ENCODE measurements at places on chromosomes 1 and 21.

DNA sequence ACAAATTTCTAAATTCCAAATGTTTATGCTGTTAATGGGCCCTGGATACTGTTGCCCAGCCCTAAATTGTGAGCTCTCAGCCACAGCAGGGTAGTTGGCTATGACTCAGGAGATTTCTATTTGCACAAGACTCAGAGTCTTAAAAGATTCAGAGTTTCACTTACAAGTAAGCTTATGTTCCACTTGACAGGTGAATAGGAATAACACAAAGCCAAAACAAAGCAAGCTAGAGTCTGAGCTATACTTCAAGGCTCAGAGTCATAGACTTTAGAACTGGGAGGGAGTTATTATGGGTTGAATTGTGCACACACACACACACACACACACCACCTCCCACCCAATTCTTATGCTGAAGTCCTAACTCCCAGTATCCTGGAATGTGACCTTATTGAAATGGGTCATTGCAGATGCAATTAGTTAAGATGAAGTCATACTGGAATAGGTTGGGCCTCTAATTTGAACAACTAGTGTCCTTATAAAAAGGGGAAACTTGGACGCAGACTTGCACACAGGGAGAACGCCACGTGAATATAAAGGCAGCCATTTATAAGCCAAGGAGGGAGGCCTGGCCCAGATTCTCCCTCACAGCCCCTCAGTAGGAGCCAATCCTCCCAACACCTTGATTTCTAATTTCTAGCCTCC, 30.2 kb downstream of the PRDX6 start:
- peak; percentile 99 for DNase-seq

GRCh38 chr1:110200190-110200589, 9.9 kb upstream of the KCNC4 start:
- no peak for DNase-seq

DNA sequence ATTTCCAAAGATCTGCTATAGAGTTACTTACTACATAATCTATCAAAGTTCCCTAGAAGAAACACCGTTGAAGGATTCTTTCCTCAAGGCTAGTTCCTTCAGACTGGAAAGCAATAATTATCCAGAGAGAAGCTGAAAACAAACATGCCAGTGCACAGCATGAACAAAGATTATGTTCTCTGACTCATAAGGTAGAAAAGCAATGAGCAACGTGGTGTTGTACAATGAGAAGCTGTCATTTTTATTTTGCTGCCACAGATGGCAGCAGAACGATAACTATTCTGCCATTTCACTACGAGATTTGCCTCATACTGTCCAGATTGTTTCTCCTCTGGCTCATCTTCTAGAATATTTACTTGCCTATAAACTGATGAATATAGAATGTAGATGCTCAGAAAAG, 10.7 kb downstream of the EXTL2 start:
- DNase-seq: peak; percentile 22

GRCh38 chr21:29312981-29313380, 14.3 kb downstream of the BACH1 start:
- DNase-seq: no peak

DNA sequence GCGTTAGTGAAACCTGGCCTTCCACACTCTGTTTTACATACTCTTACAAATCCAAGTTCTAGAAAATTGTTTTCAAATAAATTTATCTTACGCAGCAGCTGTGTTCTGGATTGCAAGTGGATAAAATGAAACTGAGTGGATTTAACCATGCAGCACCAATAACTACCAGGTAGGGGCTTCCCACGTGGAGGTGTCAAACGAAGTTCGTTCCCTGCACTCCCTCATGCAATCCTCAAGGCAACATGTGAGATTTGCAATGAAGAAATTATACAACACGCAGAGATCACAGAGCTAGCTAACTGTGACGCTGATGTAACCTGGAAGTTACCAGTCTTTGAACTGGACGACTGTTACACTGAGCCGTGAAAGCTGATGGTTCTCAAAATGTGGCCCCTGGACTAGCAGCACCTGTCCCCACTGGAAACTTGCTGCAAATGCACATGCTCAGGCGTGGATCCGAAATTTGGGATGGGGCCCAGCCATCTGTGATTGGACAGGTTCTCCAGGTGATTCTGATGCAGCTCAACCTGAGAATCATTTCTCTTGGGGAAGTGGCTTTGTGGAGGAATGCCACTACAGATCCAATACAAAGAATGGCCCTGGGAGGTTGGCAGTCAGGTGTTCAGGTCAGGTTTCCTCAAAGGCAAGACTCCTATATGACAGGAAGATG, 36.3 kb downstream of the RSPH1 start:
- DNase-seq: no peak

DNA sequence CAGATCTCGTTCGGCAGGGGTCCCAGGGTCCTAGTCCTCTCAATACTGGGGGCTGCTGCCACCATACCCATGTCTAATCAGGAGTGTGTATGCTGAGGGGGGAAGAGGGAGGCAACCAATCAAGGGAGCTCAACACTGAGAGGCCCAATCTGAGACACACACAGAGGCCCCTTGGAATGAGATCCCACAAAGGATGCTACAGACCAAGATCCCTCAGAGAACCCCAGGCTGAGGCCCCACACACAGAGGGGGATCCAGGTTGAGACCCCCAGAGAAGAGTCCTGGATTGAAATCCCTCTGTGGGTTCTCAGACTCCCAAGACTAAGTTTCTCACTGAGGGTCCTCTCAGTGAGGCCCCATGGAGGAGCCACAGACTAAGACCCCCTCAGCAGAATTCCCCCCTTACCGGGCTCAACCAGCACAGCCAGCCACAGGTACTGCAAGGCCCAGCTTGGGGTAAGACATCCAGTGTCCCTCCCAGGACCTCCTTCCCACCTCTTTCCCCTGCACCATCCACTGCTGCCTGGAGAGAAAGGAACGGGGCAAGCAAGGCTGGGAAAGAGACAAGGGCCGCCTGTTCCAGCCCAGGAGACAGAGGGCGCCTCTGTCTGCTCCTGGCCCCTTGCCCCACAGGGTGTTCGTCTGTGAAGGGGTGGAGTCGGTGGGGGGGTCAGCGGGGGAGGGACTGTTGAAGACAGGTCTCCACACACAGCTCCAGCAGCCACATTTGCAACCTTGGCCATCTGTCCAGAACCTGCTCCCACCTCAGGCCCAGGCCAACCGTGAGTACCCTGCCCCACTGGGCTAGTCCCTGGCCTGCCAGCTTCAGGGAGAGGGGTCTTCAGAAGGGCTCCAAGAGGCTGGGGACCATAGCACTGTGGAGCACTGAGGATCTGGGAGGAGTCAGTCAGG, at the start of gene S100A1:
Gene S100A1 (plus strand): TSS at position 720 of the 912 bp plus-strand sequence. CDS start 2,088 bp downstream, outside the sequence.
- no peak for DNase-seq

- no peak for DNase-seq
Measured at GRCh38 chr1:167763525-167764220, 41.9 kb downstream of the MPZL1 start.

DNA sequence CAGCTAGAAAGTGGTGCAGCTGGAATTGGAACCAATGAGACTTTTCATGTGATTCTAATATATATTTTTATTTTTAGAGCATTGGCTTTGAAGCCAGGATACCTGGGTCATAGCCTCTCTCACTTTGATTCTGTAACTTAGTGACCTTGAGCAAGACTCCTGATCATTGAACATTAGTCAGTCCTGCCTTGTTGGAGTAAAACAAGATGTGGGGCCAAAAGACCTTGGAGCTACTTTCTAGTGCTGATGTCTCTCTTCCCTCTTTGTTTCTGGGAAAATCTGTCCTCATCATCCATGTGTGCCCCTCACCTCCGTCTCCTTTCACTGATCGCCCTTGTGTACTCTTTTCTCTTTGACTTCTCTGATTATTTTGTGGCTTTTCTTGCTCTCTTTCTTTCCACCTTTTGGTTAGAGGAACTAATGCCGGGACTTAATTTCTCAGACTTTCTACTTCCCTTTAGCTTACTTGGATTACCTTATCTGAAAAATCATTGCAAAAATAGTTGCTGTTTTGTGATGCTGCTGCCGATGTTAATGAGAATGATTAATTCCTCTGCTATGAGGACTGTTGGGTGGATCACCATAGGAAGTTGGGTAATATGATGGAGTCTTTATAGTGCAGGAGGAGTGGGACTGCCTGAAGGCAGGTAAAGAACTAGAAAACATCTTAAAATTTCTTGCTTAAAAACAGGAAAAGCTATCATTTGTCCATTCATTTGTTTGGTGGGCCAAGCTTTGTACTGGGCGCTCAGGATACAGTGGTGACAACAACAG, 72.0 kb downstream of the NOS1AP start:
- peak; percentile 35 for DNase-seq

DNA sequence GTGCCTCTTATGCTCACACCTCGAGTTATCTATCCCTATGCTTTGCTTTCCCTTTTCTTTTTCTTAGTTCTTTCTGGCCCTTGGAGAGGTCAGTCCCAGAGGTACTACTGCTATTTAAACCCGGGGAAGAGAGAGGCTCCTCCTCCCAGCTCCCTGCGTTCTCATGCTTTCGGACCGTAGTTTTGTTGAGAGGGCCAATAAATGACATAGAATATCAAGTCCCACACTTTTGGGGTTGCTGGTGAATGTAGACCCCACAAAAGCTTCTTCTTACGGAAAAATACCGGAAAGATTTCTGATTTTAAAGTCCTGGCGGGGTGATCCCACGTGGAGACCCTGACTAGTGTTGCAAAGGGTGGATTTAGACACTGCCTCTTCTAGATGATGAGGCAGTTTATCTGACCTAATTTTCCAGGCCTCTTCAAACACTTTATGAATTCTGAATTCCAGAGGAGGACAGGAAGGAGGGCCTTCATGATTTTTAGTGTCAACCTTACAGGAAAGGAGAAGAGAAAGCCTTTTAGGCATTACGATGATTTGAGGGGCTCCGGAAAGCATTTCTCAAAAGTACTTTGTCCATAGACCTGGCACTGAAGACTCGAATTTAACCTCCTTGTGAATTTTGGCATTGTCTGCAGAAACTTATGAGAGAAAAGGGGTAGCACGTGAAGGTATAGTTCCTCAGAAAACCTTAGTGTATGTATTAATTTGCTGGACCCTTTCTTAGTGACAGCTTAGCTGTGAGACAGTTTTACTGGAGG, 694 bp downstream of the TMEM167B start:
- DNase-seq: no peak

- DNase-seq: no peak
Measured at GRCh38 chr1:217642455-217642854, 11.3 kb downstream of the SPATA17 start.

- no peak for DNase-seq
Measured at GRCh38 chr1:16116625-16117024, 39.2 kb downstream of the EPHA2 start.

- DNase-seq: no peak
Measured at GRCh38 chr1:53740621-53741105, 1.7 kb upstream of the GLIS1 start.

DNA sequence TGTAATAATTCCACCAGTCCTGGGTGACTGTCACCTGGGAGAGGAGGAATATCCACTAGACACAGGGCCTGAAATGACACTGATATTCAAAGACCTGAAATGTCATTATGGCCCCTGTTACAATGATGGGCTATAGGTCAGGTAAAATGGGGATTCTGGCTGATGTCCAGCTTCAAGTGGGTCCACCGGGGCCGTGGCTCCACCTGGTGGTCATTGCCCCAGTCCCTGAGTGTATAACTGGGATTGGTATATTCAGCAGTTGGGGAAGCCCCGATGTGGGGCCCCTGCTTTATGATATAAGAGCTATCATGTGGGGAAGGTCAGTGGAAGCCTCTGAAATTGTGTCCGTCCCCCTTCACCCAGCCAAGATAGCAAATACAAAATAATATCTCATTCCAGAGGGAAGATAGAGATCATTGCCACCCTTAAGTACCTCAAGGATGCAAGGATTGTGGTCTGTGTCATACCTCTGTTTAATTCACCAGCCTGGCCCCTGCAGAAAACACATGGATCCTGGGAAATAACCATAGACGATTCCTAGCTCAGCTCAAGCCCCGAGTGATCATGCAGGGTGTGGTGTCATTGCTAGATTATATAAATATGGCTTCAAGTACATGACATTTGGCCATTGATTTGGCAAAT, 19.4 kb downstream of the PLEKHO1 start:
- DNase-seq: no peak

- no peak for DNase-seq
Measured at GRCh38 chr1:114118351-114118990, 35.2 kb downstream of the SYT6 start.

DNA sequence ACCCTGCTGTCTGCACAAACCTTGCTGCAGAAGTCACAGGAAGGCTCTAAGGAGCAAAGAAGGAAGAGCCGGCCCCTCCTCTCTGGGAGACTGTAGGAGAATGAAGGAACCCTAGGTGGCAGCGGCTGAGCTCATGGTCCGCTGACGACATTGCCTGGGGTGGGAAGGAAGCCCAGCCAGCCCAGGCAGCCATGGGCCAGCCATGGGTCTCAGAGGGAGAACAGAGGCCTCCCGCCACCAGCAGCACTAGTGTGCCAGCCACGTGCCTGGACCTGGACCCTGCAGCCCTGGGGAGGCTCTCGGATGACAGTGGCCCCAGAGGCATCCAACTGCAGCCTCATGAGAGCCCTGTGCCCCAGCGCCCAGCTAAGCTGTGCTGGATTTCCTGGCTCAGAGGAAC, 49.2 kb upstream of the POFUT2 start:
- DNase-seq: no peak

DNA sequence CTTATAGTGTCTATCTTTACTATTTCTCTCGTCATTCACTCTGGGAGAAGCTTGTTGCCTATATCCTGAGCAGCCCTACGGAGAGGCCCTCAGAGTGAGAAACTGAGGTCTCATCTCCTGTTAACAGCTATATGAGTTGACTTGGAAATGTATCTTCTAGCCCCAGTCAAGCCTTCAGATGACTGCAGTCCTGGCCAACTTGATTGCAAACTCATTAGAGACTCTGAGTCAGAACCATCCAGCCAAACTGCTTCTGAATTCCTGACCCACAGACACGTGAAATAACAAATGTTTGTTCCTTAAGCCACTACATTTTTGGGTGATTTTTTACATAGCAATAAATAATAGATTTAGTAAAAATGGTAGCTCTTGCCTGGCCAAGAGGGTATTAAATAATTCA, 3.9 kb upstream of the ZBED6 start:
- no peak for DNase-seq

DNA sequence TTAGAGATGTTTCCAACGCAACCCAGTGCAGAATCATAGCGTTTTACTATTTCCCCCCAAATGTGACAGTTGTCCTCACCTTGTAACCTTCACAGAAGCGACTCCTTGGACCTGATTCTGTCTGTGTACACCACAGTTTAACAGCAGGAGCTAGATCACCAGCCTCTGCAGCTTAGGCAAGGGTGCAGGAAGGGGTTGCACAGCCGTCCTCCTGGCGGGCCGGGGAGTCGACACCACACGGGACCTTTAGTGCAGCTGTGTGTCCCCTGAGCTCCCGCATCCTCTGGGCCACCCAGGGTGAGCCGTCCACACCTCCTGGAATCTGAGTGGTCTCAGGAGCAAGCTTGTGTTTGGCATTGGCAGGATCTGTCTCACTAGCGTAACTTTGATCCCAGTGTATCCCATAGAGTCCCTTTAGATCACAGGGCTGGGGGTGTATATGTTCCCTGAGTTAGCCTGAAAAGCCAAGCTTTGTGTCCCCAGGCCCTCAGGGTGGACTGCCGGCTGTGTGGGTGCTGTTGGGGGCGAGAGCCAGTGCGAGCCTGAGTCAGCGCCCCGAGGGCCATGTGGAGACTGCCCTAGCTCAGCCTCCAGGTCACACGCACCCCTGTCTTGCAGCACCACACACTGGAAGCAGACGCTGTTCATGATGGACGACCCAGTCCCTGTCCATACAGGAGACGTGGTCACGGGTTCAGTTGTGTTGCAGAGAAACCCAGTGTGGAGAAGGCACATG, 27.5 kb downstream of the PRMT2 start:
- DNase-seq: no peak
